ENCODE measurements at places on chromosomes 1 and 21. TPM values are rescaled to one million over a fixed set of nuclear protein-coding genes. Genes with fewer than 3 reads are reported as not detected.

The RHEX gene
- 11.3 TPM for total RNA-seq

- no peak for DNase-seq
Observed at GRCh38 chr1:232248276-232248820, 381.6 kb downstream of the SIPA1L2 start.

The RHCE gene
- total RNA-seq, result 0.35 TPM

GRCh38 chr1:23837908-23838307, 12.7 kb upstream of the HMGCL start:
- no peak for DNase-seq

DNA sequence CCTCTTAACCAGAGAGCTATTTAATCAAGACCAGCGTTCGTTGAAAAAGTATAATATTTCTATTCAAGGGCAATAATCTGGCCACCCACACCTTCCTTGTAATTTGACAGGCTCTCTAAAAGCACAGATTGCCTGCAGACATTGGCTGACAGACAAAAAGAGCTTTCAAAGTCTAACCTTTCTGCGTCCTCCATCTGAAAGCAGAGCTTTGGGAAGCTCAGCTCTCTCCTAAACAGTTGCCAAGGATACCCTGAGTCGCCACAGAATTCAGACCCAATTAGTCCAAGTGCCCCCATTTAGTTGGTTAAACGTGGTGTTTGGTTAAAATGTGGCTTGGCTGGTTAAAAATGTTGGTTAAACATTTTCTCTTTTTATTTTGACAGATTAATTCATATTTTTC, 33.7 kb upstream of the PLA2G2C start:
- DNase-seq, result no peak

The ERICH3 gene
- total RNA-seq, result 0.09 TPM

GRCh38 chr1:32525661-32526444, 13.4 kb upstream of the ZBTB8A start:
- no peak for DNase-seq

Data from mucosa of gallbladder (tissue), 1 donor.